Stimulated activated CD4-positive, alpha-beta T cell treated with anti-CD3 and anti-CD28 coated beads, Interleukin-15, amount 100 ng/mL, for 48 hours (primary cell): ENCODE measurements at places on chromosomes 5 and 9.
A peak's percentile ranks its signal among the peaks of the same experiment; 100 is the strongest.

- DNase-seq: no peak
Measured at GRCh38 chr5:78162253-78162862, 132.1 kb downstream of the AP3B1 start.

GRCh38 chr5:1343931-1344901, 683 bp downstream of the CLPTM1L start:
- no peak for DNase-seq

- DNase-seq: no peak
Measured at GRCh38 chr9:88198341-88198807, 60.1 kb upstream of the SPATA31C2 start.

GRCh38 chr9:33225319-33226147, 14.4 kb upstream of the SPINK4 start:
- peak; percentile 39 for DNase-seq

- no peak for DNase-seq
Measured at GRCh38 chr5:143758750-143759149, 53.2 kb upstream of the HMHB1 start.

- no peak for DNase-seq
Measured at GRCh38 chr9:127166651-127167524, 44.5 kb upstream of the ANGPTL2 start.

- DNase-seq: no peak
Measured at GRCh38 chr9:6631207-6631512, 14.4 kb downstream of the GLDC start.

- no peak for DNase-seq
Measured at GRCh38 chr5:171312129-171312974, 3.3 kb downstream of the TLX3 start.

GRCh38 chr5:43007911-43008362, 32.2 kb downstream of the ANXA2R start:
- peak; percentile 76 for DNase-seq

GRCh38 chr5:60638300-60638699, 61.7 kb downstream of the DEPDC1B start:
- no peak for DNase-seq

DNA sequence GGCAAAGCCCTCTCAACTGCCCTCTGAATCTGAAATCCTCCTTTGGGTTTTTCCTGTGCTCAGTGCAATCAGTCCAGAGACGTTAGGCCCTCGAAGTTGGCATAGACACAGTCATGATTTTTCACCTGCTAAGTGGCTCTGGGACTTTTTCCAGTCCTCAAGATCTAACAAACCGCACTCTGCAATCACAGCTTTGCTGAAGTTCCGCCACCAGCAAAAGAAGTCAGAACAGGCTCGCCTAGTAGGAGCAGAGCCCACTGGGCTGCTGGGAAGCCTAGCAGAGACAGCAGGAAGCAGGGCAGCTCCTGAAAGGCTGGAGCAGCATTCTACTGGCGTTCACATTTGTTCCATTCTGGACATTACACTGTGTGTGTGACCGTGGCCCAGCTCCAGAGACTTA, 222.8 kb upstream of the KIF2A start:
- no peak for DNase-seq

DNA sequence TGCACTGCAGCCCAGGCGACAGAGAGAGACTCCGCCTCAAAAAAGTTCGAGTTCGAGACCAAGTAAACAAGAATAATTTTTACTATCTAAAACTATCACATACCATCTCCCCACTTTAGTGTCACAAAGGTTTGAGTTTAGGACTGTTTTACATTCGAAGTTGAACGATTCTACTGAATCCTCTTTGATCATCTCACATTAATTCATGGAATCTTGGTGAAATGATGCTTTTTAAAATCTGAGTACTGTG, 715 bp upstream of the RPS6 start:
- no peak for DNase-seq

DNA sequence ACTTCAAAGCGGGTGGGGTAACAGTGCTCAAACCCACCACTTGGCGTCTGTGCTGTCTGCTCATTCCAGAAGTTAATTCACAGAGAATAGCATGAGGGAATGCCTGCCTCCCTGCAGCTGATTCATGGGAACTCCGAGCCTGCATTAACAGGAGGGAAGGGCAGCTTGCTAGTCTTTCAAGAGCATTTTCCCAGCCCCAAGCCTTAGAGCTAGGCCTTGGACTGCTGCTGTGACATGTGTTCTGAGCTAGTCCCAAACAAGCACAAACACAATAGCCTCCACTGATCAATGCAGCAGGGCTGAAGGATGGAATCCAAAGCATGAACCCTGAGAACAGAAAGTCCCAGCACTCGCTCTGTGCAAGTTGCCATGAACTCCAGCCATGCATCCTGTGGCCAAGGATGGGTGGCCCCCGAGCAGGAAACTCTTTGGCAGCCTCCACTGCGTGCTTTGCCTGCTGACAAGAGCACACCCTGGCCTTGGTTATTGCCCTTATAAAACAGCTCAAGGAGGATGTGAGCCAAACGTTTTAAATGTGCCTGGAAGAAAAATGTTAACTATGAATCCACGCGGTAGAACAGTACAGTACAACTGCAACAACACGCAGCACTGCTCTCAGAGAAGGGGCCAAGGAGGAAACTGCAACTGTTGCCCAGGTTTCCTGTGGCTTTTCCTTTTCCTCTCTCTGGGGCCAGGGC, 653.1 kb upstream of the KLF4 start:
- no peak for DNase-seq

DNA sequence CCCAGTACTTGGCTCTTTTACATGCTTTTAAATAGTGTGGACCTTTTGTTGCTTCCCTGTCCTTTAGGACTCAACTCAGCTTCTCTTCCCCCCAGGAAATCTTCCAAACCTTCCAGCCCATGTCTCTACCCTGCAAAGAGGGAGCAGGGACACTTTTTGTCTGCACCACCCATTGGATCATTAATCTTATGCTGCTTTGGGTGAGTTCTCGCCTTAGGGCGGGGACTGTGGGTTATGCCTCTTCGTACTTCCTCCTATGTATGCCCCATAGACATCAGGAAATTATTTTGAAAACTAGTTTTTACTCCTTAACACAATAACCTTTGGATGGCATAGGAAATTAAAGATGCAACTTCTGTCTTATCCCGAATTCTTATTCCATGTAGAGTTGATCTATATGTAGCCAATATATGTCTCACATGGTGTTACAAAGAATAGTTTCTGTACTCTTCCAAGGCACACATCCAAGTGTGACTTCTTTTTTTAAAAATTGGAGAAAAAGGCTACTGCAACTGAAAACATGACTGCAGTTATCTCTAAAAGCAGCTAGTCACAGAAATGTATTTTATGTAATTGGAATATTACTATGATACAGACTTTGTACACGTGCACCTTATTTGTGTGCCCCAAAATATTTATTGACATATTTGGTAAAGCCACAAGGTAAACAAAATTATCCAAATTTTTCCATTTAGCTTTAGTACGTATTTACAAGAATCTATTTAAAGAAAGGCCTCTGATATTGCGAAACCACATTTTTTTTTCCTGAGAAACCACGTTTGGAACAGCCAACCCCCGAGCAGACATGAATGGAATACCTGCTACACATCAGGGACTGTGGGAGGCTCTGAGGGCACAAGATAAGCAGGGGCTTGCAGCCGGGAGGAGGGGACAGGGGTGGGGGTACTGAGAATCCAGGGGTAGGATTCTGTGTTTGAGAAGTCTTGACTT, 133.6 kb downstream of the WDR41 start:
- DNase-seq: no peak

DNA sequence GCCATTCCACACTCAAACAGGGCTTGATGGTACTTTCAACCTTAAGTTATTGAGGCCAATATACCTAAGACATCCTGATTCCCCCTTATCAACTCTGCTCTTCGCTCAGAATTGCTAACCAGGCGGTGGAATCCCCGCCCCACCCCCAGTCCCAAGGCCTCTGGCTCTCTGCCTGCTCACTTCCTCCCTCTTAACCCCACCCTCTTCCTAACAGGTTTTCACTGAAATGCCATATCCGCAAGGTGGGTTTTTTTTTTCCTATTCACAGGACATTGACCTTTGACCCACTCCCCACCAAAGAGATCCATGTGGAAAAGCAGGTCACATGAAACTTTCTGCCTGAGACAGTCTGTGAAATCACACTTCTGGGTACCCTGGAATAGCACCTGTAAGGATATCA, 66.6 kb upstream of the IFNK start:
- DNase-seq: no peak

DNA sequence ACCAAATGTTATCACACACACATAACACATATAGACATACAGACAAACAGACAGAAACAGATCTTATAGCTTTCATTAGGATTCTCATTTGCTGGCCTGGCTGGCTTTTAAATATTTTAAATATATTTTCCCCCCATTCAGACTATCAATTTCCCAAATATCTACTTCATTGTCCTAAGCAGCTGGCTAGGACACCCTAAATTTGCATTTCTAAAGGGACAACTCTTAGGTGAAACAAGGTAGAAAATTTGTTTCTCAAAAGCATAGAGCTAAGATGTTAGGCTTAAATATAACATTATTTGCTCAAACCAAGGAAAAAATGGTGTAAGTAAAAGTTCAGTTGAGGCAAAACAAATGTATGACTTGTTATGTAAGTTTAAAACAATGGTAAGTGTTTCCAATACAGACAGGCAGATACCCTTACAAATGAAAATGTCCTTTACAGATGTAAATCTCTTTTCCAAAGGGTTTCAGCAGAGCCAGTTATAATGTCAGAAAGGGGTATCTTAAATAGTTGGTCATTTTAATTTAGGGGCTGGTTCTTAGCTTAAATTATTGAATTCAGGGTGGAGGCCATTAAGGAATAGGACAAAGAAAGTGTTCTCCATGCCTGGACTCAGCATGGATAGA, 522.8 kb downstream of the DMRTA1 start:
- DNase-seq: no peak

DNA sequence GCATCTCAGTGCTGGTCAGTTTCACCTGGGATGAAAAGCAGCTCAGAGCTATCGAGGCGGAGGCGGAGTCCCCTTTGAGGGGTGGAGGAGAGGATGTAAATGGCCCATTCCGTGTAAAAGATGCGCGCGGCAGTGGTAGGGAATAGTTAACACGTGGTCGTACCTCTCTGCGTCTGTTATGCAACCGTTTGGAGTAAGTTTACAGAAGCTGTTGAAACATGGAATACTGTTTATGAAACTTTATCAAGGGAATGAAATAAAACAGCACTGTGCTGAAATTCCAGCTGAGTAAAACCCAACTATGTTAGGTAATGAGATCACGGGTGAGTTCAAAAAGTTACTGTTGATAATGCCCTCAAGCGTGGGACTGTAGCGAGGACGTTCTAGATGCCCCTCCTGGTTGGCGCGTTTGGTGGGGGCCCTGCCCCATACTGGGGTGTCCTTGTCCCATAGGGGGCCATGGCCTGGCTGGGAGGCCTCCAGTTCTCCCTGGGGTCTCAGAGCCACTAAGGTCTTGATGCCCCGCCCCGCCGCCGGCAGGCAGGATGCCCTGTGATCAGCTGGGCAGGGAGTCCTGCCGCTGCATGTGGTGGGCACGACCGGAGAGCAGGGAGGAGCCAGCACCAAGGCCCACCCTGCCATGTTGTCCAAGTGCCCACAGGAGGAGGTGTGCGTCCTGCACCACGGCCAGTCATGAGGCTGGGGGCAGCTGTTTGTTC, 90.9 kb downstream of the COL5A1 start:
- no peak for DNase-seq

- no peak for DNase-seq
Measured at GRCh38 chr5:107149243-107150005, 521.3 kb downstream of the EFNA5 start.

- DNase-seq: no peak
Measured at GRCh38 chr9:115024925-115025535, 92.9 kb downstream of the TNC start.

GRCh38 chr9:7237473-7238246, 479.9 kb downstream of the KDM4C start:
- DNase-seq: no peak

DNA sequence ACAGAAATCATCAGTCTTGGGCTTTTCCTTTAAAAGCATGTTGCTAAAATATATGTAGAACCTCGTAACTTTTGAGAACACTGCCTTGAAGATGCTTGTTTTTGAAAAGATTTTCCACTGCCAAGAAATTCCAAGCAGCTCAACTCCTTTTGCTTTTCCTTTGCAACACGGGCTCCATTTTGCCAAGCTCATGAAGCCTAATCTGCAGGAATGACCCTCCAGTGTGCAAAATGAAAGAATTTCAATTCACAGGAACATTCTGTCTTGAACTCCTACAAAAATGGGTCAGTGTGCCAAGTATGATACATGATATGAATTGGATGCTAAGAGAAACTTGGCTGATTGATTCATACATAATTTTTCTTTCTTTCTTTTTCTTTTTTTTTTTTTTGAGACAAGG, 35.4 kb upstream of the ERCC6L2 start:
- no peak for DNase-seq

DNA sequence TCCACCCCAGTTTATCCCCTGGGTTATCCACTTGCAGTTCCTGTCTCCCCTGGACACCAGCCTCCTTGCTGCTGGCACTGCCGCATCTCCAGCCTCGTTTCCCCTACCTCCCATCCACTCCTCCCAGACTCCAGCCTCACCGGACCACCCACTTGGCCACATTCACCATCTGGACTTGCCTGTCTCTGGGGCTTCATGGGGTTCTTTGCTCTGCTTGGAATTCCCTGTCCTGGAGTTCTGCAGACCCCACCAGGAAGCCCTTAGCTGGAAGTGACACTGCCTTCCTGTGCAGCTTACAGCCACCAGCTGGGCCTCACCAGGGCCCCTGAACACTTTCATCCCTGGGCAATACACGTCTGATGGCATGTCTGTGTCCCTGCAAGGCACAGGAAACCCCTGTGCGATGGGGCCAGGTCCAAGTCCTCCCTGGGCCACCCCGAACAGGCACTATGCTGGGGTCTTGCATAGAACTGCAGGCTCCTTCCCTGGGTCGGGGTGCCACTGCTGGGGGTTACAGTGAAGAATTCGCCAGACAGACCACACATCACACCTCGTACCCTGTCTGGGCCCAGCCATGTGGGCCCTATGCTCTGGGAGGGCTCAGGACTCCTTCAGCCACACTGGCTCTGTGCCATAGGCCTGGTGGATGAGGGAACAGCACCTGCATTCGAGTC, 3.0 kb downstream of the FLT4 start:
- no peak for DNase-seq

DNA sequence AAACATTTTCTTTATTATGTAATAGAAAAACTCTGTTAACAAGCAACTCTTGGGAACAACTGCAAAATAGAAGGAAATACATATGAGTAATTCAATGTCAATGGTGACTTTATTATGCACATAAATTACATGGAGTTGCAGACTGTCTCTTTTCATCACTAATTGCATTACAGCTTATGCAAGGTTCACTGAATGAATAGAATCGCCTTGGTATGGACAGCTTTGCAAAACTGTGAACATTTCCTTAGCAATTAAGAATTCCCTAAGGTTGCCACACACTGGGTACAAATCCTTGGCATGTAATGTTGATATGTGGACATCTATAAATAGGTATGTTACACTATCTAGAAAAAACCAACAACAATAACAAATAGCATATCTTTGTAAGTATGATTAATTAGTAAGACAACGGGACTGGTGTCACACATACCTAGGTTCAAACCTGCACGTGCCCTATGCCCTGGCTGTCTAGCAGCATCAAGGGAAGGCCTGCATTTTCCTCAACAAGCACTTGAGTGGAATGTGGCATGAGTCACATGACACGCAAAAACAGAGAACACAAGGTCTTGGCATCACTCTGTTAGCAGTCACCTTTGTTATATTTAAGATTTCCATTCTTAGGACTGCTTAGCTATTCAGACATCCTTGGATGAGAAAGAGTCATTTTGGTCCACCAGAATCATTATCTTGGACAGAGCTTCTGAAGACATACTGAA, 263.9 kb downstream of the CTNND2 start:
- DNase-seq: no peak
